ENCODE measurements at places on chromosomes 2 and 18.
A peak's percentile ranks its signal among the peaks of the same experiment; 100 is the strongest.

DNA sequence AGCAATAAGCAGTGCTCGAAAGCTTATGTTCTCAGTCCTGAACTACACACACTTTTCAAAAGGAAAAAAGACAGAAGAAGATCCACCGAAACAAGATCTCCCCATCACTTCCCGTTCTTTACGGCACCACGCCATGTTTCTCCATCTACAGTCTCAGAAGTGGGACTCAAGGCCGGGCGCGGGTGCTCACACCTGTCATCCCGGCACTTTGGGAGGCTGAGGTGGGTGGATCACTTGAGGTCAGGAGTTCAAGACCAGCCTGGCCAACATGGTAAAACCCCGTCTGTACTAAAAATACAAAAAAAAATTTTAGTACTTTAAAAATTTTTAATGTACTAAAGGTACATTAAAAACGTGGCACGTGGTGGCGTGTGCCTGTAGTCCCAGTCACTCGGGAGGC is 31.2 kb downstream of the ZNF516 start:
- DNase-seq: no peak

- no peak for DNase-seq
These were observed 99.8 kb downstream of the CDC42EP3 start for GRCh38 chr2:37571587-37572136.

GRCh38 chr2:70959851-70960832 is 18.3 kb upstream of the ANKRD53 start:
- no peak for DNase-seq

DNA sequence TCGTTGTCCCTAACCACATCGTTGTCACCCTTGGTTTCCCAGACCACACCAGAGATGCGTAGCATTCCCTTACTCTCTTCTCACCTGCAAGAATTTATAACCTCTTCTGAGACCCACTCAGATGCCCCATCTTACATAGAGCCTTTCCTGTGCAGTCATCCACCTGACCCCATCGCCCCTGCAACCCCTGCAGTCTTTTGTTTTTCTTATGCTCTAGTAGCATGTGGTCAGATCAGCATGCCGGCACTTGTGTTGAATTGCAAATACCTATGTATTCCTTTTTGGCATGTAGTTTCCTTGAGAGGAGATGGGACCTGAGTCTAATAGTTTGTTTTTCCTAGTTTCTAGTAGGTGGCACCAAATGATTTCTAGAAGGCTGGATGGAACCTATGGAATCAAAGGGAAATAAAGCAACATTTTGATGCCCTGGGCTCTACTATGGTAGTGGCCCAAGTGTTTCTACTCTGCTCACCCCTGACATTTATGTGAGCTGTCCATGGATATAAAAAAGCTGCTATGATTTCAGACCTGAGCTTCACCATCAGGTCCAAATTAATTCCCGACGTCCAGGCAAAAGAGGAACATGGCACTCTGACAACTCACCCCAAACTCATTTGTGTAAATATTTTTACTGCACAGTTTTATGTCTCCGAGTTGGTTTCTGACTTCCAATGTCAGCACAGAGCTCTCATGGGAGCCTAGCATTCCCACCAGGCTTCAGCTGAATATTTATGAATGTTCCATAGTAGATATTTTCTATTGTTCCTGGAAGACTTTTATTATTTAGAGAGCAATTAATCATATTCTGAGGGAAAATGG is 143.6 kb downstream of the RNF144A start:
- no peak for DNase-seq

DNA sequence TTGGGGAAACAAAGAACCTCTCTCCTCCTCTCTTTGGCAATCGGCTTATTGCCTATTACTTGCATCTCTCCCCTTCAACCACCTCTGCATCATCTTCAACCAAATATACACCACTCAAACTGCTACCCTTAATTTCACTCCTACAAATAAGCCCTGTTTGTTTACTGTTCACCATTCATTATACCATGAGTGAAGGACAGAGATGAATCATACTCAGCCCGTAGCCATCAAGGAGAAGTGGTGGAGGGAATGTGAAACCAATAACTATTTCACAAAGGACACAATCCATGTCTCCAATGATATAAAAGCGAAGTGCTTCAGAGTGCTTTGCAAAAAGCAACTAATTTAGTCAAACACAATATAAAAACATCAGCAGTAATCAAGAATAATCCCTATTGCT is 76.8 kb downstream of the CACNB4 start:
- no peak for DNase-seq

GRCh38 chr2:226066391-226066790 is 666.9 kb downstream of the NYAP2 start:
- no peak for DNase-seq

GRCh38 chr2:9824441-9824840 is 18.8 kb upstream of the TAF1B start:
- no peak for DNase-seq

GRCh38 chr2:119430023-119430498 is 1.6 kb upstream of the TMEM37 start:
- no peak for DNase-seq

DNA sequence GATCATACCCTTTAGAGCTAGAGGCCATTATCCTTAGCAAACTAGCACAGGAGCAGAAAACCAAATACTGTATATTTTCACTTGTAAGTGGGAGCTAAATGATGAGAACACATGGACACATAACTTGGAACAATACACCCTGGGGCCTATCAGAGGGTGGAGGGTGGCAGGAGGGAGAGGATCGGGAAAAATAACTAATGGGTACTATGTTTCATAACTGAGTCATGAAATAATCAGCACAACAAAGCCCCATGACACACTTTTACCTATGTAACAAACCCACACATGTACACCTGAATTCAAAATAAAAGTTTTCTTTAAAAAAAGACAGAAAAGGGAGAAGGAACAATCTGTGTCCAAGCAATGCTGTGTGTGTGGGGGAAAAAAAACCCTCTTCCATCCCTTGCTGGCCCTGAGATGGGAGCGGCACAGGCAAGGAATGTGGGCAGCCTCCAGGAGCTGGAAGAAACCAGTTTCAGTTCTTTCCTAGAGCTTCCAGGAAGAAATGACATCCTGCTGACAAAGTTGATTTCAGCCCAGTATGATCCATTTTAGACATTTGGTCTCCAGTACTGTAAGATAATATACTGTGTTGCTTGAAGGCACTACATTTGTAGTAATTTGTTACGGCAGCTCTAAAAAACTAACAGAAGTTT is 458.7 kb upstream of the CNTNAP5 start:
- no peak for DNase-seq

GRCh38 chr2:20868377-20868776 is 45.5 kb upstream of the LDAH start:
- peak; percentile 8 for DNase-seq

- DNase-seq: no peak
These were observed 26.7 kb downstream of the LPIN1 start for GRCh38 chr2:11773111-11773510.

DNA sequence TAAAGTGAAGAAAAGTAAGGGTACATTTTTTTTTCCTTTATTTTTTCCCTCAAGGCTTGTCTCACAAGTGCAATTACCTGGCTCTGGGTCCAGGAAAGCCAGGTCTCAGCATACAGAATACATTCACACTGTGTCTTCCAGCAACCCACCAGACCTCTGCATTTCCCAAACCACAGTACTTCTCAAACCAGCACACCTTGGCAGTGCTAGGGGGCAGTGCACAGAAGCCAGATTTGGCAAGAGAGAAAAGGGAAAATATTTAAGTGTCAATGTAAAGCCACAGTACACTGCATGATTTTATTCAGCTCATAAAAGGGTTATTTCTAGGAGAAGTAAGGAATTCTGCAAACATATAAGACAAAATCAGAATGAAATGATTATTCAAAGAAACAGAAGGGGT is 172.8 kb downstream of the NRXN1 start:
- no peak for DNase-seq

DNA sequence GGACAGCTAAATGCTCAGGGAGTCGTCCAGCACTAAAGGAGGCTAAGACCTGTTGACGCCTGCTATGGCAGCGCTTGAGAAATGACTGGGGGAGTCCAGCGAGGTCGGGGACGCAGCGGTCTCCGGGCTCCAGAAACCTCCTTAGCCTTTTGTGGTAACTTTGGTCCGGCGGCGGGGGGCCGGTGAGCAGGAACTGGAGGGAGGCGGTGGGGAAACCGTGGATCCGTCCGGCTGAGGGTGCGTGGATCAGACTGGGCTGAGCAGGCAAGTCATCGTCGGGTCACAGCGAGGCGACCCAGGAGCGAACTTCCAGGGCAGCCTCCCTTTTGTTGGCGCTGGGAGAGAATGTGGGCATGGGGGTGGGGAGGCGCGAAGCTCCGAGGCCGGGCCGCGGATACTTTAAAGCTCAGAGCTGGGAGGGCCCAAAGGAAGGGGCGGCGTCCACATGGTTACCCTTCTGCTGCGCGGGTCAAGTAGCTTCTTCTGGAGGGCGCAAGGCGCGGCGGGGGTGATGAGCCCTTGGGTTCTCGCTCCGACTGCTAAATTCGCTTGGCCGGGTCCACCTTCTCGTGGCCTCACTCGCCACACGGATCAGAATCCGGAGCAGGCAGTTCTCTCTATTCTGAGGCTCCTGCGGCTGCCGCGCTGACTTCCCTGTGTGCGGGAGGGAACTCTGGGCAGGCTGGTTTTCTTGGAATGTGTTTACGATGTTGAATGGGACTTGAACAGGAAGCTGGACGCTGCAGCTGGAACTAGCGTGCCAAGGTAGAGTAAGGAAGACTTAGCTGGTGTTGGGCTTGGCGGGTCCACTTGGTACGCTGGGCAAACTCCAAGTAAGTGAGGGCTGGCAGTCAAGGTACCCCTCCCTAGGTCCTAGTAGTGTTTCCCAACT is 920 bp downstream of the GULP1 start:
- DNase-seq: no peak

GRCh38 chr2:3174626-3175567 is 202.7 kb downstream of the EIPR1 start:
- DNase-seq: no peak

DNA sequence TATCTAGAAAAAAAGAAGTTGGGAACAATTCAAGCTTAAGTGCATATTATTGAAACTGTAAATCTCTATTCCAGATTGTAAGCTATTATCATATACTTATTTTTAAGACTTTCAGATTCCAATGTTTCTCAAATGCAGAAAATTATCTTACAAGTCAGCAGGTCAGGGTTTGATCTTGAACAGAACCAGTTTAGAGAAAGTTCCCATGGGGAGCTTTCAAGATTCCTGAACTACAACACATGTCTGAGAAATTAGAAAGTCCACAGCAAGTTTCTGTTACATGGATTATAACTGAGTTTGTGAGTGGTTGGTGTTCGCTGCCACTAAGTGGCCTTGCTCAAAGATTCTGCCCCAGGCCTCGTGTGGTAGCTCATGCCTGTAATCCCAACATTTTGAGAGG is 31.6 kb upstream of the SP3 start:
- no peak for DNase-seq

GRCh38 chr2:113127646-113128570 is 510 bp downstream of the IL1RN start:
- no peak for DNase-seq

- DNase-seq: no peak
These were observed 369.5 kb downstream of the PLCL1 start for GRCh38 chr2:198173864-198174263.

GRCh38 chr2:240464514-240465241 is 29.2 kb downstream of the GPC1 start:
- DNase-seq: no peak

DNA sequence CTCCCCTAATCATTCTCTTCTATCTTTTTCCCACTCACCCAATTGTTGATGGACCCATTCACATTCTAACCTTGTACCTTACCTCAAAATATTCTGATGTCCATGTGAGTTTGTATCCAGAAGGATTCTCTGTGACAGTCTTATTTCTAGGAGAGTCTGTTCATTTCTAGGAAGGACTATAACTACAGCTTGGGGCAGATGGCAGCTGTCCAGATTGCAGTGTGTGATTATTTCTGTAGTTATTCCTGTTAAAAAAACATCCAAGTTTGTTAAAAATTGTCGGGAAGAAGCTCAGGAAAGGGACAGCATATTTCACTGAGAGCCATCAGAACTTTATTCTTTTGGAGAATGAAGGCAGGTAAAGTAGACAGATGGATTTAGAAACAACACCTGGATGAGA is 142.6 kb downstream of the RAPGEF4 start:
- no peak for DNase-seq

- DNase-seq: no peak
These were observed 30.4 kb downstream of the ANKRD44 start for GRCh38 chr2:197280015-197280702.

- no peak for DNase-seq
These were observed 83.4 kb downstream of the DOCK10 start for GRCh38 chr2:224958873-224959272.

DNA sequence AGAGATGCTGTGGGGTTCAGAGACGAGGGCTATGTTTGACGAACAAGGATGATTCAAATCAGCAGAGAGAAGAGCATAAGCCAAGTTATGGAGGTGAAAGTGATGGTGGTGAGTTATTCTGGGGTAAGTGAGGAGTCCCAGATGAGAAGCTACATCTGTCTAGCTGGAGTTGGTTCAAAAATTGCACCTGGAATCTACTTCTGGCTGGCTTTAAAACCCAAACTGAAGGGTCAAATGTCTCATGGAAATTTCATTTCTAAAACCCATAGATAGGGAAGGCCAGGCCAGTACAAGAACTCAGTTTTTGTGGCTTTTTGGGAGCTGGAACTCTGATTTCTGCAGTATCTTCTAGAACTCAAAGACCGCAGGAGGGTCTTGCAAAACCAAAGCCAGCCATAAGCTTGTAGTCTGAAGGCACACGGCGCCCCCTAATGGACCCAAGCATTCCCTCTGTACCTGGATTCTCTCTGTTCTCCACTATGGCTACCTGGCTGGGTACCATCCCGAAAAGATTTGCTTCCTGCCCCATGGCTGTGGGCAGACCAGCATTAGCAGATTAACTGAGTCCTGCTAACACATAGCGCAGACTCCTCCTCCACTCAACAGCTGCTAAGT is 229.1 kb upstream of the SLC14A2 start:
- no peak for DNase-seq

DNA sequence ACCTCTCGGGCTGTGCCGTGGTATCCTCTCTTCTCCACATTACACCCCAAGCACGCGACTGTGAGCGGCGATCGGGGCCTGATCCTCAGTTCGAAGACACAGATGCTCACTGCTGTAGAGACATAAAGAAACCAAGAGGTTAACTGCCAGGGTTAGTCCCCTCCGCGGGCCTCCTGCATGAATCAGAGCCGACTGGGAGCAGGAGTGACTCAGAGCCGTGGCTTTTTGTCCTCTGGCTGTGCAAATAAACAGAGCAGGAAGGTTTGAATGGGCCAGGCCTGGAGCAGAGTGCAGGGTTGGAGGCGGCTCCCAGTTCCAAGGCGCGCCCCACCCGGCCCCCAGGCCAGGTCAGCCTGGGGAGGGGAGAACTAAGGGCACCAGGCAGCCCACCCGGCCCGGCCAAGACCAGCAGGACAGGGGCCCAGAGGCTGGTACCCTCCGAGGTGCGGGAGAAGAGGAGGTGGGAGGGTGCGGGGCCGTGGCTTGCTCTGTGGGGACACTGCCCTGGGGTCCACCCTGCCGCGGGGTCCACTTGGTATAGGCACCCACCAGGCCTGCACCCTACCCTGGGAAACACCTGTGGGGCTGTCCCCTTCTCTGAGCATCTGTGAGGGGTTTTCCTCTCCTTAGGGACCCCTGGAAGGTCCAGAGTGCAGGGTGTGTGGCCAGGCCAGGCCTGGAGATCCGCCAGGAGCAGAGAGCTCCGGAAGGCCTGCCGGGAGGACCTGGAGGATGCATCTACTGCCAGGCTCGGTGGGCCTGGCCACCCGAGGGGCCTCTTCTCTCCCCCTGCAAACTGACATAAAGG is 16.5 kb downstream of the TWIST2 start:
- no peak for DNase-seq

GRCh38 chr2:126244937-126245336 is 411.0 kb upstream of the GYPC start:
- no peak for DNase-seq

Measured in stimulated activated CD8-positive, alpha-beta memory T cell treated with anti-CD3 and anti-CD28 coated beads, Interleukin-15, amount 100 ng/mL, for 24 hours (primary cell).